ENCODE measurements at places on chromosomes 6 and 20. TPM values are rescaled to one million over a fixed set of nuclear protein-coding genes. Genes with fewer than 3 reads are reported as not detected.

Gene PTK6
- 1.1 TPM for polyA plus RNA-seq

Gene MGME1
- polyA plus RNA-seq = 53.8 TPM

Gene RAET1G
- 1.4 TPM for polyA plus RNA-seq

Gene LCA5
- polyA plus RNA-seq = 11.0 TPM

Gene PAX1
- polyA plus RNA-seq = not detected

Gene TBC1D7
- polyA plus RNA-seq = 44.8 TPM

Gene LTA
- 0.40 TPM for polyA plus RNA-seq

Gene FOXS1
- polyA plus RNA-seq = 3.9 TPM

Gene SERINC3
- polyA plus RNA-seq = 68.4 TPM

Gene ASIP
- polyA plus RNA-seq = 0.70 TPM

Gene TMC2
- polyA plus RNA-seq = 0.50 TPM

Gene RCAN2
- polyA plus RNA-seq = 22.5 TPM

Gene SNAP91
- polyA plus RNA-seq = 0.60 TPM

Gene PLN
- polyA plus RNA-seq = 4.8 TPM

Gene PRR18
- 0.12 TPM for polyA plus RNA-seq

Gene EPB41L1
- 63.3 TPM for polyA plus RNA-seq

Gene SIRPD
- not detected for polyA plus RNA-seq

Gene TMEM151B
- 0.88 TPM for polyA plus RNA-seq

Gene OR2H2
- polyA plus RNA-seq = 0.20 TPM

Gene SAMD5
- polyA plus RNA-seq = 19.4 TPM

Gene ACTL10
- polyA plus RNA-seq = 0.32 TPM

Gene NPEPL1
- 41.7 TPM for polyA plus RNA-seq

All from left kidney (tissue), 8 donors.